Activated T-cell treated with anti-CD3 and anti-CD28 coated beads for 1 hour (primary cell): ENCODE measurements at places on chromosomes 6 and 20.

GRCh38 chr6:26351544-26351953, 13.4 kb upstream of the BTN3A2 start:
- DNase-seq = no peak

- no peak for DNase-seq
These were observed 53.0 kb upstream of the DTNBP1 start for GRCh38 chr6:15715851-15716250.

DNA sequence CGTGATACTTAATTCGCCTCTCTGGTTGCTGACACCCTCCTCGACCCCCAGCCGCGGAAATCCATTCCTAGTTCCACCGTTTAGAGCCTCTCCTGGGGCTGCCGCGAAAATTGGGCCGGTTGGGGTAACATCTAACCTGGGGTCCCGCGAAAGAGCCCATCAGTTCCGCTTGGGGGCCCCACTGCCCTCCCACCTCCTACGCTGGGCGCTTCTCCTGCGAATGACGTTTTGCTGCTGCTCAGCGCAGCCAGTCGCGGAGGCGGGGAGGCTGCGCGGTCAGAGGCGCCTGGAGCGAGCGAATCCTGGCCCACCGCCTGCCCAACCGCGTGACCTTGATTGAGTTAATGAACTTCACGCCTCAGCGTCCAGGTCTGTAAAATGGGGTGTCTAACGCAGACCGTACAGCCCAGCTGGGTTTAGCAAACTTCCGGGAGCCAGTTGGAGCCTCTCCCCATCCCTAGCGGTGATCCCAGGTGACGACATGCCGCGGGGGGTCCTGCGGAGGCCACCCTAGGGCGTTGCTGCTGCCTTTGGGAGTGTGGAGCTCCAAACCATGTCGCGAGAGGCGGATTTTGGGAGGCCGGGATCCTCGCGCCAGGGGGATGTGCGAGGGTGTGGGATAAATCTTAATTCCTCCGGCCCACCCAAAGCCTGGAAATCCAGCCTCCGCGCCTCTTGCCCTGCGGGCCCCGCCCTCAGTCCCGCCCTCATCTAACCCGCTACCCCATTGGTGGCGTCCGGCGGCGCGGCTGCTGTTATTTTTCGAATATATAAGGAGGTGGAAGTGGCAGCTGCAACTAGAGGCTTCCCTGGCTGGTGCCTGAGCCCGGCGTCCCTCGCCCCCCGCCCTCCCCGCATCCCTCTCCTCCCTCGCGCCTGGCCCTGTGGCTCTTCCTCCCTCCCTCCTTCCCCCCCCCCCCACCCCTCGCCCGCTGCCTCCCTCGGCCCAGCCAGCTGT, at the start of gene CDC25B:
TSS of gene CDC25B (plus strand) at position 800 of the 958 bp plus-strand sequence. CDS start 222 bp downstream, outside the sequence.
- peak; percentile 89 for DNase-seq

DNA sequence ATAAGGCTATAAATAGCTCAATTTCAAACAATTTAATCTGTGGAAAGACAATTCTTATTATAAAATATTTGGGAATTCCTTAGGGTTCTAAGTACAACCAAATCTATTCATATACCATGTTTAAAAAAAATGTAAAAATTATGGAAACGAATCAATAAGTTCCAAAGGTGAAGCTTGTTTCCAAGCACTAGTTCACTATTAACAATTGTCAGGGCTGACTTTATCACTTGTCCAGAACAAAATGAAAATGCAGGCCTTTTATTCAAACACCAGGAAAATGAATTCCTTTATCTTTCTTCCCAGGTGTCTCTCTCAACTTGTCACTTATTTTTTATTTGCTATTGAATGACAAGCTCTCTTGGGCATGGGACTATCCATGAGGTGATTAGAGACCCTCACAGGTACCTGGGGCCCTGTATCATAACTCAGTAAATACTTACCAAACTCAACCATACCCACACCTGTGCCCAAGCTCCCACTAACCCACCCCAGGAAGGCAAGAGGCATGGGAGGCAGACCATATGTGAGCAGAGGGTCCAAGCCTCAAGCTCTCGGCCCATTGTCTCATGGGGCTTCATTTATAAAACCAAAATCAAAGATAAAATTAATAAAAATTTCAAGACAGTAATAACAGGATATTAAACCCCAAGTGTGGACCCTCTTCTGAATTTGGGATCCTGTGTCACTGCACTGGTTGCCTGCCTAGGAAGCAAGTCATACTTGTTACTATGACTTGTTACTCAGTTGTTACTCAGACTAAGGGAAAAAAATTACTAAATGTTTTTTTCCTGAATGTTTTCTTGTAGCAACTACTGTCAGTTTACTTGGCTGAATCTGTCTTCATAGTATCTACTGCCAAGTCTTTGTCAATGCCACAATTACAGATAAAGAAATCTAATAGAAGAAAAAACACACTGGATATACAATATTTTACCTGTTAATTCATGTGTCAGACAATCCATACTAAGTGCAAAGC, 54.7 kb downstream of the PTPRK start:
- DNase-seq = no peak

GRCh38 chr20:62906209-62906608, 20.1 kb downstream of the DIDO1 start:
- no peak for DNase-seq

GRCh38 chr6:94377835-94378234, 958.5 kb upstream of the EPHA7 start:
- DNase-seq = no peak

GRCh38 chr6:159513914-159514313, 179.1 kb downstream of the SOD2 start:
- DNase-seq = no peak

- DNase-seq = peak; percentile 69
These were observed 35.2 kb upstream of the HLA-G start for GRCh38 chr6:29792123-29793035.

- DNase-seq = no peak
These were observed 838 bp downstream of the AHCY start for GRCh38 chr20:34302312-34302722.

DNA sequence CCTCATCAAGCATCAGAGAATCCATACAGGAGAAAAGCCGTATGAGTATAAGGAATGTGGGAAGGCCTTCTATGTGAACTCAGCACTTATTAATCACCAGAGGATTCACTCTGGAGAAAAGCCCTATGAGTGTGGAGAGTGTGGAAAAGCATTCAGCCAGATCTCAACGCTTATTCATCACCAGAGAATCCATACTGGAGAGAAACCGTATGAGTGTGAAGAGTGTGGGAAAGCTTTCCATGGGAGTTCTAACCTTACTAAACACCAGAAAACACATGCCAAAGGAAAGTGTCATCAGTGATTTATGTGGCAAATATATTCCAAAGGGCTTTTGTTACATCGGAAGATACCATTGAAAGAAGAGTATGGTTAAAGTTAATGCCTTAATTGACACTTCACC, 25.4 kb downstream of the ZKSCAN8 start:
- no peak for DNase-seq

GRCh38 chr6:96522465-96523009, 931 bp downstream of the UFL1 start:
- no peak for DNase-seq

- no peak for DNase-seq
These were observed 5.6 kb downstream of the PLCG1 start for GRCh38 chr20:41142919-41143318.

DNA sequence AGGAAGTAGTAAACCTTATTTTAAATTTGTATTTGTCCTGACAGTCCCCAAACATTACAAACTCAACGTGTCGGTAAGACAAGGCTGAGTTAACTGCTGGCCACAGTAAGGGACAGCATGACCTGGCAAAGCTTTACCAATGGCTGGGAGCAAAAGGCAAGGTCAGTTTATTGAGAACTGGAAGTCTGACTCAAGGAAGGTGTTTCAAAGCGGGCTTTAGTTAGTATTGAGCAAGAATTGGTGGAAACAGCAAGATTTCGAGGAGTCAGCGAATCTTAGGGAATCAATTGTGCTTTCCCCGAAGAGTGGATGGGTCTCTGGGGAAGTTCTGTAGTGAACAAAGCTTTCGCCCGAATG, 885 bp upstream of the GZF1 start:
- DNase-seq = no peak

DNA sequence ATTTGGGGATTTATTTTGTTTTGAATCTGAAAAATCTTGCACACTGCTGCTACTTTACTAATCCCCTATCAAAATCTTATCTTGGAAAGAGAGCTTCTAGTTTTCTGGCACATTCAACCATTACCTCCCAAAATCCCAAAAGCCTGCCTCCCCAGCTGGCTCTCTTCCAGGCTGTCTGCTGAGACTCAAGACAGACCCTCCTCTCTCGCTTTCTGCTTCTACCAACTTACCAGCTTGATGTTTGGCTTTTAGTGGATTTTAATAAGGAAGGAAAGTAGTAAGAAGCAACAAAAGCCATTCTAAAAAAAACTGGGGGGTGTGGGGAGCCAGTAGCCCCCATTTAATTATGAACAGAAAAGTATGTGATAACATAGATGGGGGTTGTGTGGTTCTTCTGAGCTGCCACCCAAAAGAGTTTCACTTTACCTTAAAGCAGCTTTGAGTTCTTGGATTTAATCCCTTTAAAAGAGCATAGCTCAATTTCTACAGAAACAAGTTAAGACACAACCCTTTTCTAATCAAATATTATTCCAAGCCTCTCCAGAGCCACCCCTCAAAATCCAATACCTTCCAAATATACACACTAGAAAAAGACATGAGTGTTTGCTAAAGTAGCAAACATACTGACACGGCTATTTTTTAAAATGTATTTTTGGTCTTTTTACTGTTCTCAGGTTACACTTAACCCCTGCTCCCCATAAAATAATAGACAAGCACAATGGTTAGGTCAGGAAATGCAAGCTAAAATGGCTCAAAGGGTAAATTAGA, 71.7 kb downstream of the ATP9A start:
- no peak for DNase-seq

- DNase-seq = no peak
These were observed 85.0 kb downstream of the DOK5 start for GRCh38 chr20:54560357-54560756.

DNA sequence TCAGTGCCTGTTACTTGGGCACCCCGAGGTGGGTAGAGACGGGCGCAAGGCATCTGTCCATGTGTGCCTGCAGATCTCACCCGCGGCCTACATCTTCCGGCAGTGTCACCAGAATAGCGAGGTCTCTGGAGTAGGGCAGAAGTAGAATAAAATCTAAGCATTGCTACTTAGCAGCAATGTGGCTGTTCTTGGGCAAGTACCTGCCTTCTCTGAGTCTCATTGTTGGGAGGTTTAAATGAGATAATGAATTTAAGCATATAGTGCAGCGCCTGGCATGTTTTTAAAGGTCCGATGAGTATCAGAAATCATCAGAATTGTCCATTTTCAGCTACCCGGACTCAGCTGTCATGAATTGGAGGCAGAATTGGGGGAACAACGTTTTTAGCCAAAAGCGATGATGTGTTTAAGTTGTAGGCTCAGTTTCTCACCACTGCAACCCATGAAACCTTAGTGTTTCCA, 800 bp downstream of the ABCC10 start:
- no peak for DNase-seq

GRCh38 chr20:50471231-50471630, 39.0 kb upstream of the PTPN1 start:
- DNase-seq = no peak

DNA sequence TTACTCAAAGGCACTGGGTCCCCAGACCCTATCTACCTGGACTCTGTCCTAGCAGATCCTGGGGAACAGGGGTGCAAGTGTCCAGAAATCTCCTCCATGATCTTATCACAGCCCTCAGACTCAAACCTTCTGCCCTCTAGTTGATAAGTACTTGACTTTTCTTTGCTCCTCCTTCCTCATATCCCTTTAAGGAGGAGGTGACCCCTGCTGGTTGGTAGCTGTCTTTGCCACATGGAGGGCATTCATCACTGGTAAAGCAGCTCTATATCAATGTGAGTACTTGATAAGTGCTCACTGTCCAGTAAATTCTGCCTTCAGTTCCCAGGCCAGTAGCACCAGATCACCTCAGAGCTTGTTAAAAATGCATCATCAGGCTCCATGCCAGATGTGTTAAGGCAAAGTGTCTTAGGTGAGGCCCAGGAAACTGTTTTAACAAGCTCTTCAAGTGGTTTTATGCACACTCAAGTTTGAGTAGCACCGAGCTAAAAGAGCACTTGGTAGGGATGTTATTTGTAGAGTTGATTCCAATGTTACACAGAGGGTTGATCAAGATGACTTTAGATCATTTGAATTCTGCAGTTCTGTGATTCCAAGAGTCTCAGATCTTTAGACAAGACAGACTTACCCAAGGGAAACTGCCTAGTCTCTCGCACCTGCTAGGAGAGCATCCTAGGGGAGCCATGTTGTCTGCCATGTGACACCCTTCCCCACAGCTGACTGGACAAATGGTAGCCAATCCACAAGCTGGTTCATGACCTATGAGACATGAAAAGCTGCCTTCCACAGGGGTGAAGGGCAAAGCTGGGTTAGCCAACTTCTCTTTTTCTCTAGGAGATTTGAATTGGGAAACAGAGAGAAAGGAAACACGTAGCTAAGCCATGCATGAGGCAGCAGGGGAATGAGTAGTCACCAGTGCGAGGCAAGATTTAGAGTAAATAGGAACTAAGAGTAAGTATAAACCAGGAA, 18.6 kb downstream of the TREML2 start:
- DNase-seq = peak; percentile 26

DNA sequence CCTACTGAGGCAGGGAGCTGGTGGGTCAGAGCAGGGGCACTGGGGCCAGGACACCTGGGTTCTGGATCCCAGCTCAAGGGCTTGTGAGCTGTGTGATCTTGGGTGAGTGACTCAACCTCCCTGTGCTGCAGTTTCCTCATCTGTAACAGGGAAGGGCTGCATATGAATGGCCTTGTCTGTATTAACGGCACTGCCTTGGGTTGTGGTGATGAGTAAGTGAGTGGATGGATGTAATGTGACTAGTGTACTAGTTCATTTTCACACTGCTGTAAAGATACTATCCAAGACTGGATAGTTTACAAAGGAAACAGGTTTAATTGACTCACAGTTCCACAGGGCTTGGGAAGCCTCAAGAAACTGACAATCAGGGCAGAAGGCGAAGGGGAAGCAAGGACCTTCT, 233.5 kb downstream of the TAF4 start:
- no peak for DNase-seq

- DNase-seq = no peak
These were observed 39.2 kb downstream of the MYLIP start for GRCh38 chr6:16168121-16168520.

DNA sequence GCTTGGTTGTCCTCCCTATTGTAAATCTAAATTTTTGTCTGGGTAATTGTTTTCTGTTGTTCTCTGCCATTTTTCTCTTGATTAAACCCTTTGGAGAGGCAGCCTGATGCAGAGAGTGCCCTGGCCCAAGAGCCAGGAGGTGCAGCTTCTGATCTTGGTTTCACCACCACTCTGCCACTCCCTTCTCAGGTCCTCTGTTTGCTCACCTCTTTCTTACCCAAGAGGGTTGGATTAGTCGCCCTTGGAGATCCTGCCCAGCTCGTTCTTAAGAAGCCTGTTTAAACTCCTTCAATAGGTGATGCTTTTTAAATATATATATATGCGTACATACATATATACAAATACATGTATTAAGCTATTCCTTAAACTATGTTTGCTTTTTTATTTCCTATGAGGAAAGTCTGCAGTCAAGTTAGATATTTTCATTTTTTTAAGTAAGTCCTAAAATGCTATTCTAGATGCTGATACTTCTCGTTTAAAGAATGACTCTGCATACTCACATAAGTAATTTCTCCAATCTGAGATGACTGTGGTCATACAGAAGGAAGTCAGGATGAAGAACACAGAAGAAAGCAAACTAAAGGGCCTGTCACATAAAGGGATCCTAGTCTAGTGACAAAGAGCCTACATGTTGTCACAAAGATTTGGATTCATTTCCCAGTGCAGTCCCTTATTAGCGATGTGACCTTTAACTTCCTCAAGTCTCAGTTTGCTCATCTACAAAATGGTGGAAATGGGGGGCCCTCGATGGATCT, 19.9 kb downstream of the TPD52L1 start:
- no peak for DNase-seq
